ENCODE measurements at places on chromosomes 11 and 22.

- DNase-seq = no peak
Measured at GRCh38 chr11:68076371-68077042, 37.7 kb downstream of the TCIRG1 start.

- DNase-seq = peak; percentile 22
Measured at GRCh38 chr11:118239509-118240205, 12.5 kb downstream of the MPZL3 start.

GRCh38 chr11:3826721-3827120 is 14.0 kb downstream of the RHOG start:
- DNase-seq = no peak

- no peak for DNase-seq
Measured at GRCh38 chr11:20310137-20310536, 53.4 kb upstream of the HTATIP2 start.

DNA sequence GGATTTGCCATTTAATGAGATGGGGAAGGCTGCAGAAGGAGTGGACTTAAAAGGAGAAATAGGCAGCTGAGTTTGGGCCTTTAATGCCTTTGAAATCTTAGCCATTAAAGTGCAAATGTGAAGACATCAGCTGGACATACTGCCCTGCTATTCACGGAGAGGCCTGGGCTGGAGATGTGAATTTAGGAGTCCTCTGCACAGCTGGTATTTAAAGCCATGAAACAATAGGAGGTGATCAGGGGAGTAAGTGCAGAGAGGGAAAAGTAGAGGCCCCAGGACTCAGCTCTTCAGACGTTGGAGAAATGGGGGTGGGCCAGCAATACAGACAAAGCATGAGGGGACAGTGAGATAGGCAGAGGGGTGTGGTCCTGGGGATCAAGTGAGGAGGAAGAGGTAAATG is 16.6 kb downstream of the SLC3A2 start:
- no peak for DNase-seq

- no peak for DNase-seq
Measured at GRCh38 chr11:115290893-115291292, 213.3 kb downstream of the CADM1 start.

- no peak for DNase-seq
Measured at GRCh38 chr11:69213964-69214363, 58.2 kb downstream of the SMIM38 start.

DNA sequence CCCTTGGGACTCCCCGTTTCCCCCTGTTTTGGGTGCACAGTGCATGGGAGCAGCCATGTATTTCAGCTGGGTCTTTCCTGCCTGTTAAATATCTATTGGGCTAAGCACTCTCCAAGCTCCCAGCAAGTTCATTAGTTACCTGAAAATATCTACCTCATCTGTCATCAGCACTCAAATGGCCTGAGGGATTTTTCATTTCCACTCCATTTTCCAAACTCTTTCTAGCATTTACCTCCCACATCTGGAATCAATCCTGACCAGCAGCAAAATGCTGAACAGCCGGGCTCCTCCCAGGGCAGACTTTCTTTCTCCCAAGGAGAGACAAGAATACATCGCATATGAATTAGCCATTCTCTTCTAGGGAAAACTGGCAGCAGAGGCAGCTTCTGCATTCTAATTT is 273.5 kb upstream of the MPPED2 start:
- DNase-seq = no peak

GRCh38 chr11:128472128-128473089 is 114.9 kb downstream of the ETS1 start:
- DNase-seq = no peak

DNA sequence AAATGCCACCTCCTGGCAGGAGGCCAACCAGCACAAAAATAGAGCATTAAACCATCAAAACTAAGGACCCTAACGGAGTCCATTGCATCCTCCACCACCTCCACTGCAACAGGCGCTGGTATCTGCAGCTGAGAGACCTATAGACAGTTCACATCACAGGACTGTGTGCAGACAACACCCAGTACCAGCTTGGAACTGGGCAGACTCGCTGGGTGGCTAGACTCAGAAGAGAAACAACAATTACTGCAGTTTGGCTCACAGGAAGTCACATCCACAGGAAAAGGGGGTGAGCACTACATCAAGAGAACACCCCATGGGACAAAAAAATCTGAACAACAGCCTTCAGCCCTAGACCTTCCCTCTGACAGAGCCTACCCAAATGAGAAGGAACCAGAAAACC is 11.6 kb upstream of the TMEM45B start:
- DNase-seq = no peak

- no peak for DNase-seq
Measured at GRCh38 chr22:44139773-44140172, 41.0 kb upstream of the PARVG start.
